ENCODE measurements at places on chromosomes 1 and 21.

- DNase-seq, result no peak
These were observed 239.7 kb upstream of the KCNK2 start for GRCh38 chr1:214842856-214843255.

DNA sequence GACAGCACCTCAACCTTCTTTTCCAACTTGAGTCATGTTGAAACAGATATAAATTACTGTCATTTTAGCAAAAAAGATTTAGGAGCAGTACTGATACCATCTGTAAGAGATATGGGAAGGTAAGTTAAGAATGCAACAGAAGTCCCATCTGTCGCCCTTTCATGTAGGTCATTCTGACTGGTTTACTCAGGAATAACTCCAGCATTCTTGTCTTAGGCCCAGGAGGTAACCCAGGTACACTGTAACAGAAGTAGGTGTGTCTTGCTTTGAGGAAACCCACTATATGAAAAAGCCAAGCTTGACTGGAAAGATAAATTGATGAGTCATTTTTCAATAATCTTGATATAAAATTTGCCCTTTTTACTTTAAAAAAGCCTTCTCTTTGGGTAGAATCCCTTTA is 35.4 kb downstream of the PGM1 start:
- no peak for DNase-seq

- DNase-seq, result no peak
These were observed 346.0 kb downstream of the USP25 start for GRCh38 chr21:16075649-16076282.

DNA sequence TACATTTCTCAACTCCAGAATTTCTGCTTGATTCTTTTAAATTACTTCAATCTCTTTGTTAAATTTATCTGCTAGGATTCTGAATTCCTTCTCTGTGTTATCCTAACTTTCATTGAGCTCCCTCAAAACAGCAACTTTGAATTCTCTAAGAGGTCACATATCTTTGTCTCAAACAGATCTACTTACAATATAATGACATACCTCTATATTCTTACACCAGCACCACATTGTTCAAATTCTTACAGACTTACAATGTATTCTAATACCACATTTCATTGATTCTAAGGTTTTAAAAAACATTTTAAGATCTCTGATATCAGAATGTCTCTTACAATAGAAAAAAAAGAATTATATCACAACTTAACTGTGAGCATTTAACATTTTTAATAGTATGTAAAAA is 77.4 kb downstream of the DIRAS3 start:
- DNase-seq, result no peak

GRCh38 chr1:204591473-204592090 is 75.4 kb downstream of the MDM4 start:
- DNase-seq, result no peak

- DNase-seq, result no peak
These were observed 137.7 kb upstream of the PTBP2 start for GRCh38 chr1:96583903-96584302.

- no peak for DNase-seq
These were observed 127.7 kb downstream of the MAGI3 start for GRCh38 chr1:113517983-113518382.

- no peak for DNase-seq
These were observed 35.7 kb upstream of the USP1 start for GRCh38 chr1:62401034-62401760.

GRCh38 chr1:18643154-18644012 is 12.7 kb downstream of the PAX7 start:
- DNase-seq, result no peak

- DNase-seq, result no peak
These were observed 3.7 kb downstream of the PEAR1 start for GRCh38 chr1:156897078-156897825.

DNA sequence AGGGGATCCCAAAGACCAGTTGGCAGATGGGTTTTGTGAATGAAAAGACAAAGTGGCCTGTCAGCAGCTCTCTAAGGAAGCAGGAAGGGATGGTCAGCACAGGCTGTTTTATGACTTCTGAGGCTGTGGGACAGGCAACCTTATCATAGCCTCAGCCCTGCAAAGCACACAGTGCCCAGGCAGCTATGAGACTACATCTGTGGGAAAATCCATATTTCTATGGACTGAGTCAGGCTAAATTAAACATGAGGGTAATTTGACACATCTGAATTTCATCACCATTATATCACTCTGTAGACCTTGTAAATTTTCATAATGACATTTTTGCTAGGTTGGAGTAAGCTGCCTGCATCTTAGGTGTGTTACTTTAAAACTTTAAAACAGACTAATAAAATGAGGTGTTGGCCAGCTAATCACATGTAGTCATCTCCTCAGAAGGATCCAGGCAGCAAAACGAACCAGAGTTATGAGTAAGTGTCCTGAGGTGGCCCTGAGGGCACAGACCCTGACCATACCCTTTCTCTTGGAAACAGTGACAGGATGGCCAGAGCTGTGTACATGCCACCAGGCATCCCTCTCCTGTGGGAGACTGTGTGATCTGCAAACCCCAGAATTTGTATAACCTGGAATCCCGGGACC is 14.6 kb downstream of the NGF start:
- DNase-seq, result no peak

DNA sequence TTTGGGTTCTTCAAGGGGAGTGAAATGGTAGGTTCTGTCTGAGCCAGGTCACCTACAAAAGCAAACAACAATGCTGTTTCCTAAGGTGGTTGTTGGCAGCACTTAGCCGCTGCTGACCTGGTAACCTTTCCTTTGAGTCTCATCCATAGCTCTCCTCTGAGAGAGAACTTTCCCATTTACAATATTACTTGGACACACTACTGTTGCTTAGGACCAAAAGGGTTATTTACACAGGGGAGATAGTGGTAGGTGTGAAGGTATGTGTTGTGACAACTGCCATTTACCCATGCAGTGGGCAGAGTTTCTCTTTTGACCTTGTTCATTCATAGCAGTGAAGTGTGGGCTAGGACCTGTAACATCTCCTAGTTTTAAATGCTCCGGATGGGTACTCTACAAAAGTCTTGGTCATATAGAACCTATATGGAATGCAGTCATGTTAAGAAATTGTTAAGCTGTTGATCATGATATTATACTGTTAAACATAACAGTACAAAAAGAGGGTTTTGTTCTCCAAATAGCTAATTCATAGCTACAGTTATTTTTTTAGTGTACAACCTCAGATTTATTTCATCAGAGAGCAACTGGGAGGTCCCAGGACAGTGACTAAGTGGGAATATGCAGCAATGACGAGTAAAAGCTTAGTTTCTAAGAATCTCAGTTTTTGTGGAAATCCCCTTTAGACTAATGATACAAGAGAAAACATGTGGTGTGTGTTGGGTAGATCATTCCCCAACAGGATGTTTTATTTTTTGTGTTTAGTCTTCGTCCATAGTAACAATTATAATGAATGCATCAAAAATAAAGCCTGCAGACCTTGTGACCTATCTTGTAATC is 219.7 kb downstream of the NFIA start:
- DNase-seq, result no peak

DNA sequence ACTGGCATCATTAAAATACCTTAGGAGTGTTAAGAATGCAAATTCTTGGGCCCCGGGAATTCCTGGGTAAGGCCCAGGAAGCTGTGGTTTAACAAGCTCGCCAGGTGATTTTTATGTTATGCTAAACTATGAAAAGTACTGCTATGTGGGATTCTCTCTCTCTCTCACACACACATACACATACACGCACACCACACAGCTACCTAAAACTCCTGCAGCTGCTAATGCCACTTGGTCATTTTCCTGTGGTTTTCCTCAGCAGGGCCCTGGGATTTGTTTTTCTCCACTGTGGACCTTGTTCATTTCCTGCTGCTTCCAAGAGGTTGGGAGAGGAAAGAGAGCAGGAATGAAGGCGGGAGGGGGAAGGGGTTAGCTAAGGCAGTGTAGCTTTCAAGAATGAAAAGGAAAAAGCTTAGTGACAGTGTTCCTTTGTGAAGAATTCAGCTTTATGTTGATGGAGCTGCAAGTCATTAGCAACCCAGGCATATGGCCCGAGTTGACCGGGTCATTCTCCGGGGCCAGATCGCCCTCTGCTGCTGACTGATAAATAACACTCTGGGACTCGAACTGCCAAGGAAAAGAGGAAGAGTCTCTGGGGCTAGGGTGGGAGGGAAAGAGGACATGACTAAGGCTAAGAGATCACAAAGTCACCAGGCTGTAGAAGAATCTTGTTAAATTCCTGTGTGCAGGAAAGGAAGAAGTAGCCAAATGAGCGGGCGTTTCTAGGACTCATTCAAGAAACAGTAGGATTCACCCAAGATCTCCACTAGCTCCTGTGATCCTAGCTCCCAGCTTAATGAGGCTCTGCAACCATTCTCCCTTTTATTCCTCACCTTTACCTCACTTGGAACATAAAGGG is 30.5 kb upstream of the LRIG2 start:
- DNase-seq, result no peak

DNA sequence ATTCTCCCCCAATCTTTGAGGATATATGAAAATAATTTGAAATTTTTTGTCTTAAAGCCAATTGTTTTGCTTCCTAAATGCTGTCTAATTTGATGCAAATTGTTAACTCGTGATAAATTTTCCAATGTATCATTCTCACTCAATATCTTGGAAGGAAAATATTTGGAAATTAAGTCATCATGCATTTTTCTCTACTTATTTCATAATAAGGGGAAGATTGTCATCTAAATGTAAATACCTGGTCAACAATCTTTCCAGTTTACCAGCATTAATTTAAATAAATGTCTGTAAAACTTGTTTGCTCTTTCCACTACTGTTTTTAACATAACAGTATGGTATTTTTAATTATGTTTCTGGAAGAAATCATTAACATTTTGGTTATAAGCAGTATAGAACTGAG is 78.3 kb upstream of the KCTD3 start:
- DNase-seq, result no peak

- DNase-seq, result no peak
These were observed 53.9 kb upstream of the GNG4 start for GRCh38 chr1:235703506-235703905.

DNA sequence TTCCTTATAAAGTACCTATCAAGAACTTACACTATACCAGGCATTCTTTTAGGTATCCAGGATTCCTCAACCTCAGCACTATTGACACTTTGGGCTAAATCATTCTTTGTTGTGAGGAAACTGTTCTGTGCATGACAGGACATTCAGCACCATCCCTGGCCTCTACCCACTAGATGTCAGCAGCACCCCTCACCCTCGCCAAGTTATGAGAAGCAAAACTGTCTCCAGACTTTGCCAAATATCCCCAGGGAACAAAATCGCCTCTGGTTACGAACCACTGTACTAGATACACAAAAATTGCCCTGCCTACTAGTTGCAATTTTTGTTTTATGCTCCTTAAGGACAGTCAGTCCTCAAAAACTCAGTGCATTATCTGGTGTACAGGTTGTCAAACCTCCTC is 35.7 kb downstream of the PALMD start:
- DNase-seq, result no peak

- peak; percentile 34 for DNase-seq
These were observed 22.1 kb upstream of the TDRD10 start for GRCh38 chr1:154479764-154480421.

- no peak for DNase-seq
These were observed 72.0 kb upstream of the FAM20B start for GRCh38 chr1:178953538-178954324.

DNA sequence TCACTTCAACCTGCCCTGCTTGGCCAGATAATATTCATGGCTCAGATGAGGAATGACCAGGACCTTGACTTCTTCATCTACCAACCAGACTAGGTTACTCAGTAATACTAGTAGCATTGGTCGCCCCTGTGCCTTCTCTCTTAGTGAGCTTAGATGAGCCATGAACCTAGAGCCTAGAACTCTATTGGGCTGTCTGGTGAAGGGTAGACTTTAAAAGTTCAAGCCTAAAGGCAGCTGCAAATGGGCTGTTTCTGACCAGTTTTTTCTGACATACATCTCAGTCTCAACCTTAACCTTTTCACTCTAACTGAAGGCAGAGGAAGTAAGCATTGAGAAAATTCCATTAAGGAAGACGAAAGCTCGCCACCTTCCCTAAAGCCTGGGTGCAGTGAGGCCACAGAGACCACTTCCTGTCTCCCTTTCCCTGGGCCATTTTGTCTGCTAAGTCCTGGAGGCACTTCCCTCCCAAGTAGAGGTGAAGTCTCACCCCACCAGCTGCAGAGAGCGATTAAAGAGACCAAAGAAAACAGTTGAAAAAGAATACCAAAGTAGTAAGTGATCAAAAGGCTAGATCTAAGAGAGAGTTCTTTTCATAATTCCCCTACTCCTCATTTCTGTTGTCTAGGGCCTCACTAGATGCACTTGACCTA is 53.3 kb downstream of the MTR start:
- no peak for DNase-seq

All from activated CD4-positive, CD25-positive, alpha-beta regulatory T cell treated with anti-CD3 and anti-CD28 coated beads, Interleukin-2, amount 50 U/mL, for 16 hours (primary cell).